ENCODE measurements at places on chromosomes 12 and 14.
A peak's percentile ranks its signal among the peaks of the same experiment; 100 is the strongest.

GRCh38 chr14:68682166-68683103, 110.4 kb downstream of the ZFP36L1 start:
- DNase-seq = peak; percentile 74

- no peak for DNase-seq
Measured at GRCh38 chr12:52346593-52346992, 20.7 kb downstream of the KRT85 start.

DNA sequence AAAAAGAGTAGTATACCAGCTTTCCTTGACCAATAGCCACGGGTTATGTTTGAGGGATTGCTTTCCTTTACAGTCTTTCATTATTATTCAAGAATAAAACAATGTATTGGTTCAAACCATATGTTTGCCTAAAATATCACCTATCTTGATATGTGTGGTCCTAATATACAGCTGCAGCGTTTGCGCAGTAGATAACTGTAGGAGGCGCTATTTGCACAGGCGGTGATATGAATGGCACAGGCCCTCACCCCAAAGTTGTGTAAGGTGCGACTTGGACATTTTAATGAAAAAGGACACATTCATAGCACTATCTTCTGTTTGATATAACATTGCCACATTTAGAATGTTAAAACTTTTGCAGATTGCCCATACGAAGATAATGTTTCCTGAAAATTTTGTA, 298.4 kb downstream of the TRHDE start:
- peak; percentile 48 for DNase-seq

- no peak for DNase-seq
Measured at GRCh38 chr14:61553730-61554641, 141.3 kb upstream of the HIF1A start.
